ENCODE measurements at places on chromosomes 5 and 9. TPM values are rescaled to one million over a fixed set of nuclear protein-coding genes. Genes with fewer than 3 reads are reported as not detected.

DNA sequence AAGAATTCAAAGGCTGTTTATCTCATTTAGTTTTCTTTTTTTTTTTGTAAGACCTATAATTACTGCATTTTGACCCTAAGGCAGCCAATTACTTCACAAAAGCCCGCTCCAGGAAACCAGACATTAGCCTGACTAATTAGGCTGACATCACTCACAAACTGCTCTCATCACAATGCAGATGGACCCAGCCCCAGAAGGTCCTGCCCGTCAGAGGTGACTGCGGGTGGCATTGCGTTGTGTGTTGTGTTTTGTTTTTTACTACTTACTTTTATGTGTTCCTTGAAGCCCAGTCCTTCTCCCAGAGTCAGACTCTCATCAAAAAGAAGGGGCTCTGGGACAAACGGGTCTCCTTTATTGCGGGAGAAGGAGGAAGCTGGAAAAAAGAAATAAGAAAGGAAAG, 172.2 kb downstream of the HSD17B3 start:
- no peak for DNase-seq
- no peak overlapping the region for H3K27ac ChIP-seq
- peaks cover under 1% of the 10 kb centered on the region for H3K4me1 ChIP-seq
- H3K36me3 ChIP-seq, result no peaks in the 10 kb centered on the region
- peaks cover 11% of the 10 kb centered on the region for H3K27me3 ChIP-seq

- no peaks in the 10 kb centered on the region for H3K36me3 ChIP-seq
- no peaks in the 10 kb centered on the region for H3K4me1 ChIP-seq
- H3K4me3 ChIP-seq, result no peak overlapping the region
- H3K27ac ChIP-seq, result no peak overlapping the region
Observed at GRCh38 chr9:126049896-126050604, 276.6 kb upstream of the MVB12B start.

GRCh38 chr9:88587885-88588649, 53.1 kb downstream of the NXNL2 start:
- no peaks in the 10 kb centered on the region for H3K36me3 ChIP-seq
- H3K27ac ChIP-seq, result no peak overlapping the region
- H3K4me1 ChIP-seq, result peaks cover 25% of the 10 kb centered on the region
- no peaks in the 10 kb centered on the region for H3K27me3 ChIP-seq
- DNase-seq, result peak; percentile 37

GRCh38 chr5:131147258-131147657, 17.8 kb downstream of the HINT1 start:
- no peak for DNase-seq
- no peak overlapping the region for H3K4me3 ChIP-seq
- no peaks in the 10 kb centered on the region for H3K27me3 ChIP-seq
- H3K4me1 ChIP-seq, result no peaks in the 10 kb centered on the region
- H3K27ac ChIP-seq, result no peak overlapping the region

DNA sequence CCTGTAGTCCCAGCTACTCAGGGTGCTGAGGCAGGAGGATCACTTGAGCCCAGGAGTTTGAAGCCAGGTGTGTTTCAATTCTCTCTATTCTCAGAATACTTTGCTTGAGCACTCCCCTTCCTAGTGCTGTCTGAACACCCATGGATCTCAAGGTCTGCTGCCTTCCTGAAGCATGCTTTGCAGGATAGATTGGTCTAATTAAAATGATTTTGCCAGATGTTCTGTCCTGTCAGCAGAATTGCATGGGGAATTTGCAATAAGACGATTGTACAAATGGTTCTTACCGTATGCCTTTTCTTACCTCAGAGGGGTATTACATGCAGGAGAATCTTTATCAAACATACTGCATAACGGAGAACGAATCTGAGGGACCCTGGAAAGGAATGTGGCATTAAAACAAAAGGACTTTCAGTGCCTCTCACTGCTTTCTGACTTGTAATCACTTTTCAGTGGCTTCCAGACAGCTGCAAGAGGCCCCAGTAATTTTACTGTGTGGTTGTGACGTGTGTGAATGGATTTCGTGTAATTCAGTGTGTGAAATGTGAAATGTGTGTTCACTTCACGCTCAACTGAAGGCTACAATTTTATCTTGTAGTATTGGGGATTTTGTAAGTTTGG, 587.2 kb upstream of the SEMA6A start:
- peak; percentile 42 for DNase-seq
- no peaks in the 10 kb centered on the region for H3K36me3 ChIP-seq
- no peak overlapping the region for H3K4me3 ChIP-seq
- no peaks in the 10 kb centered on the region for H3K4me1 ChIP-seq

The THBS4 gene
- 0.29 TPM for total RNA-seq
